Activated T-helper 1 cell treated with anti-CD3 and anti-CD28 coated beads, Interleukin-2, amount 50 U/mL, for 16 hours (primary cell): ENCODE measurements at places on chromosomes 1 and 21.

DNA sequence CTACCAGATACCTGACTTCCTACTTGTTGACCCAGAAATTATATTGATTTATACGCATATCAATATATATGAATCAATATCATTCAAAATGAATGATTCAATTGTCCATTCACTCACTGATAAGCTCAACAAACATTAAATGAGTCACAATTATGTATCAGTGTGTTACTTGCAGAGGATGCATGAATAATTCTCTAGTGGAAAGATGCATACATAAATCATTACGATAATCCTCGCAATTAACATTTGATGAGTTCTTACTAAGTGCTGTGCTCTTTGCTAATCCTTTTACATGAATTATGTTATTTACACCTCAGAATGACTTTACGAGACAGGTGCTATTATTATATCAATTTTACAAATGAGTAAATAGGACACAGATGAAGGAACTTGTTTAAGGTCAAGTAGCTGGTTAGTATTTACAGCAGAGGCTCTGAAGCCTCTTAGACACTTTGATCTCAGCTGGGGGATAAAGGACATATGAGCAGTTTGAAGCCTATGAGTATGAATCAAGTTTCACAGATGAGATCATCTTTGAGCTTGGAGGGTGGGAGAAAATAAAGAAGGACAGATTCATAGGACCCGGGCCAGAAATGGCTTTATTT lies 112.8 kb upstream of the ADAMTS5 start:
- no peak for DNase-seq

- no peak for DNase-seq
These were observed 12.4 kb downstream of the PSEN2 start for GRCh38 chr1:226882631-226883409.

DNA sequence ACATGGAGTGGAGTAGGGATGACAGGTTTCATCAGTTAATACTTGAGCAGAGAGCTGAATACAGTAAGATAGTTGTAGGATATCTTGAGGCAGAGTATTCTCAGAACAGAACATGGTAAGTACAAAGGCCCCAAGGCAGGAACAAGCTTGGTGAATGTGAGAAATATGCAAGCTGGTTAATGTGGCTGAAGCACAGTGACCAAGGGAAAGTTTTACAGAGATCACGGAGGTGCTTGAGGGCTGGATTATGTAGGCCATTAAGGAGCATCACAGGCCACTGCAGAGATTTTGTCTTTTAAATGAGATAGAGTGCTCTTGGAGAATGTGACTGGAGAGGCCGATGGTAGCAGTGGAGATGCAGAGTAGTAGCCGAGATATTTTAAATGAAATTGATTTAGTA lies 54.0 kb upstream of the BOLA1 start:
- DNase-seq: no peak

GRCh38 chr1:182635871-182636270 lies 31.7 kb upstream of the RGS16 start:
- DNase-seq: no peak

DNA sequence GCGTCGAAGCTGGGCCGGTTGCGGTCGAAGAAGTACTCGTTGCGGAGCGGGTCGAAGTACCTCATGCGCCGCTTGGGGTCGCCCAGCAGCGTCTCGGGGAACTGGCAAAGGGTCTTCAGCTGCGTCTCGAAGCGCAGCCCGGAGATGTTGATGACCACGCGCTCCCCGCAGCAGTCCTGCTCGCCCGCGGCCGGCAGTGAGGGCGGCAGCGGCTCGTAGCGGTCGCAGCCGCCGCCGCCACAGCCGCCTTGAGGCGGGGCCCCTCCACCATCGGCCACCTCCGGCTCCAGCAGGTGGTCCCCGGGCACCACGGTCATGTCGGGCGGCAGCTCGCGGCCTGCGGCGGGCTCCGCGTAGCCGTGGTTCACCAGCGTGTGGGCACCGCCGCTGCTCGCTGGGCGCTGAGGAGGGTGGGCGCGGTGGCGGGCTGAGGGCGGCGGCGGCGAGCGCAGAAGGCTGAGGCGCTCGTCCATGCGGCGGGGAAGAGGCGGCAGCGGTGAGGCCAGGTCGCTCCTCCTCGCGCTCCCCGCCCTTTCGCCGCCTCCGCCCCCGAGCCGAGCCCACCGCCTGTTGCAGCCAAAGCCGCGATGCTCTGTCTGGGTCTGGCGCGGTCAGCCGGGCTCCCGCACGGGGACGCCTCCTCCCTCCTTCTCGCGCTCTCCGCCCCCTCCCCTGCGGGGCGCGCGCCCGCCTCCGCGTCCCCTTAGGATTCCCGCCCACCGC lies at the start of gene KCNA3:
TSS of gene KCNA3 (minus strand) at position 604 of the 723 bp plus-strand sequence. CDS start at position 473, 131 bp downstream.
- peak; percentile 62 for DNase-seq

- no peak for DNase-seq
These were observed 56.5 kb downstream of the IRF2BP2 start for GRCh38 chr1:234553240-234554188.

GRCh38 chr1:167575649-167576048 lies 22.1 kb upstream of the CREG1 start:
- DNase-seq: no peak

DNA sequence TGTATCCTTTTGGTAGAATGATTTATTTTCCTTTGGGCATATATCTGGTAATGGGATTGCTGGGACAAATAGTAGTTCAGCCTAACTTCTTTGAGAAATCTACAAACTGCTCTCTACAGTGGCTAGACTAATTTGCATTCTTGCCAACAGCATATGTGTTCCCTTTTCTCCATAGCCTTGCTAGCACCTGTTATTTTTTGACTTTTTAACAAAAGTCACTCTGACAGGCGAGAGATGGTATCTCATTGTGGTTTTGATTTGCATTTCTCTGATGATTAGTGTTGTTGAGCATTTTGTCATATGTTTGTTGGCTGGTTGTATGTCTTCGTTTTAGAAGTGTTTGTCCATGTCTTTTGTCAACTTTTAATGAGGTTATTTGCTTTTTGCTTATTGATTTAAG lies 99.8 kb downstream of the UCK2 start:
- no peak for DNase-seq

- DNase-seq: no peak
These were observed 187.1 kb upstream of the COA6 start for GRCh38 chr1:234186037-234186688.

GRCh38 chr1:16009030-16009460 lies 5.0 kb downstream of the SRARP start:
- peak; percentile 53 for DNase-seq

- DNase-seq: no peak
These were observed 79.0 kb upstream of the B3GALT5 start for GRCh38 chr21:39533545-39534380.

DNA sequence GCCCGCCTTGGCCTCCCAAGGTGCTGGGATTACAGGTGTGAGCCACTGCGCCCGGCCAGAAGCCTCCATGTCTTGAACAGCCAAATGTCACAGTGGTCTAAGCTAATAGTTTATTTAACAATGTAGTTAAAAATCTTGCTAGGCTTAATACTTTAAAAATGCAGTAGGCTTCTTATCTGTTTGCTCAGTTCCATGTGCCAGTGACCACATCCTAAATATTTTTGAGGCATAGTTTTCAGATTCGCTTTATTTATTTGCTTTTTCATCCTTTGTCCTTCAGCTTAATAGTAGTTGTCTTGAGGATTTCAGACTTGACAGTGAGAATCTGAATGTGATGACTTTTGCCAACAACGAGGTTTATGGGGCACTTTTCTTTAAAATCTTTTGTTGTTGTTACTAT lies 59.9 kb upstream of the PRRX1 start:
- DNase-seq: no peak

- no peak for DNase-seq
These were observed 70.0 kb downstream of the PRKAA2 start for GRCh38 chr1:56715156-56715555.

- no peak for DNase-seq
These were observed 8.7 kb downstream of the BATF3 start for GRCh38 chr1:212690816-212691403.

DNA sequence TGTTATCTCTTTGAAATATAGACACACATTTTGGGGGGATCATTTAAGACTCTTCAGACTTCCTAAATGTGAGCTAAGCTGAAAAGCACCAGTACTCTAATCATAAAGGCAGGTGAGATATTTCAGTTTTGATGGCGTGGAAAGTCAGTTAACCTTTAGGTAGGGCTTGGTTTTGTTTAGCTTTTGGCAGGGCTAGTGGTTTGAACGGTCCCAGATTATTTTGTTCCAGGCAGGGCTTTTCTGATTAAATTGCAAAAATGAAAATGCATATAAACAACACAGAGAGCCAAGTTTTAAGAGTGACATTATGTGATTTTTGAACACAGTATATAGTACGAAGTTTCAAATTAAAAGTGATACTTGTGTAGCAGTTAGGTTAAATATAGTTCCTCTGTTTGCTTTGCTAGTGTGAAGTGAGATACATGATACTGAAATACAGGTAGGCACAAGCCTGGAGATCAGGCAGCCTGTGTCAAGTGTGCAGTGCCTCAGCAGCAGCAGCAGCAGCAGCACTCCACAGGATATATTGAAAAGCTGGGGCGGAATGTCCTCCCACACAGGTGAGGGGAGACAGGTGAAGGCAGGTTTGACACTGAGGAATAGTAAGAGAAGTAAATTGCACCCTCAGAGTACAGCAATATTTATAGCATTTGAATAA lies 47.4 kb downstream of the CAMTA1 start:
- no peak for DNase-seq

DNA sequence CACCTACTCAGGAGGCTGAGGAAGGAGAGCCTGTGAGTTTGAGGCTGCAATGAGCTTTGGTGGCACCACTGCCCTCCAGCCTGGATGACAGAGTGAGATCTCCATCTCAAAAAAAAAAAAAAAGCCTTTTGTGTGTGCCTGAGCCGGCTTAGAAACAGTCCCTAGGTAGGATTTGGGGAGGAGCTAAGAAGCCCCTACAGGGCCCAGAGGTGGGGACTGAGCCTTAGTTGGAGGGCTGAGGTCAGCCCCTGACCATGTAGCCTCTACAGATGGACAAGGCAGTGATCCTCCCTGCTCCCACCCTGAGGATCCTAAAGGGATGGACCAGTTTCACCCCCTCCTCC lies 2.5 kb downstream of the ADAMTSL4 start:
- no peak for DNase-seq

GRCh38 chr1:239922778-239923522 lies 168.7 kb upstream of the FMN2 start:
- no peak for DNase-seq

DNA sequence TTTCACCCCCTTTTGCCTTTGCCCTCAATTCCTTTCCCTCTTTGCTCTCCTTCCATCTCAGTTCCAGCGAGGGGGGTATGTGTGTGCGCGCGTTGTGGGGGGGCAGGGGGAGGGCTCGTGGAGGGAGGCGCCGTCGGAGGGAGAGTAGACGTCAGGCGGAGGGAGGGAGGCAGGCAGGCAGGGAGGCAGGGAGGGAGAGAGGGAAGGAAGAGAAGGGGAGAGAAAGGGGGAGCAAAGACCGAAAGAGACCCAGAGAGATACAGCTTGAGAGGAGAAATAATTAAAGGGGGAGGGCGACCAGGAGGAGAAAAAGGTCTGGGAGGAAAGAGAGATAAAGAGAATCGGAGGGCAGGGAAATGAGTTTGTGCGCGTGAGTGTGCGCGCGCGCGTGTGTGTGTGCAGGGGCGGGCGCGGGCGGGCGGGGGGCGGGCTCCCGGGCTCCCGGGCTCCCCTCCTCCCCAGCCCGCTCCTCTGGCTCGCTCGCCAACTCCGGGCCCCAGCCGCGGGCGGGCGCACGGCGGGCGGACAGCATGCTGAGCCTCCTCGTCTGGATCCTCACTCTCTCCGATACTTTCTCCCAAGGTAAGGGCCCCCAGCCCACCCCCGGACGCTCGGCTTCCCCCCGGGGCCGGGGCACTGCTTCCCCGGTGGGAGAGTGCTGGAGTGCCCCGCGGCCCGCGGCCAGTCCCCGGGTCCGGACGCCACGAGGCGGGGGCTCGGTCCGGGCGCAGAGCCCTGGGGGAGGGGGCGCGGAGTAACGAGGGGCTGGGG lies at the start of gene KIRREL1:
TSS of gene KIRREL1 (plus strand) at position 499 of the 771 bp plus-strand sequence. CDS start at position 531, 32 bp downstream.
- DNase-seq: no peak

DNA sequence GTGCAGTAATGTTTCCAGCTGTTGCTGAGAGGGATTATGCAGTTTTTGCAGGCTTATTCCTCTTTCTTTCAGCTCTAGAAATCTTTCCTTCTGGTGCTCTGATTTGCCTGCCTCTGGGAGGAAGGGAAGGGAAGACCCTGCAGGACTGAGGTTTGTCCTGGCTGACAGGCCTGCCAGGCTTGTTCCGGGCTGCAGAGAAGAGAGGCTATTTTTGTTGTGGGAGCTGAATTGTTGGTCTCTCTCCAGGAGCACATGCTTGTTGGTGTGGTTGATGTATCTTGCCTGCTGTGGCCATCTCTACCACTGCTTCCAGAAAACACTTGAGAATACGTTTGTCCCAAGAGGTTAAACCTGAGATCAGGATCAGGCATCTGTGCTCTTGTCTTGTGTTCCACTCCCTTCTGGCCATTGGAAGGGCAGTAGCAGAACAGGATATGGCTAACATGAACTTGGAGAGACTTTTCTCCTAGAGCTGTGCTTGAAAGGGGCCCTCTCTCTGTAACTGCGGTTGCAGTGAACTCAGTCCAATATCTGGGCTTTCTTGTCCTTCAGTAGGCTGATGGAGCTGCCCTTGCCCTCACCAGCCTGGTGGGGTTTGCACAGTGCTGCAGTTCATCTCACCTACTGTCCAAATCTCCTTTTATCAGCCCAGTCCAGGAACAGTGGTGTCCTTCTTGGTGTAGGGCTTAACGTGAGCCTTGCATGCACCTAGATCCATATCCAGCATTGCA lies 21.5 kb upstream of the SLC25A34 start:
- no peak for DNase-seq

DNA sequence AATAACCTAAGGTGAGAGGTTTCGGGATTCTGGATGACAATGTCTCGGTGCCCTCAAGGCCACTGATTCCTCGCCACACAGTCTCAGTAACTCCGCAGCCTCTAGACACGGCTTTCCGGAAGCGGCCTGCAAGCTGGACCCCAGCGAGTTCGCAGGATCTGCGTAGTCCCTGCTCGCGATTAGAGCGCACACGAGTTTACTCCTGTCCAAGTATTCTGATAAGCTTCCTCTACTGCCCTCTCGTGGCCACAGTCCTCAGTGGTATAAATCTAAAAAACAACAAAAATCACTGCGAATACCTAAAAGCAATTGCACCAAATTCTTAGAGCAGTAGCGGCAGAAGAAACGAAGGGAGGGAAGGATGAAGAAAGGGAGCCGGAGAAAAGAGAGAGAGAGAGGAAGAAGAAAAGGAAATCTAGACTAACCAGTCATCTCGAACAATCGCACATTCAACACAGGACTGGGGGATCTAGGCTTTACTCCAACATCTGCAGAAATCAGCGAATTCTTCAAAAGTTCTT lies 1.1 kb upstream of the PLXNA2 start:
- peak; percentile 56 for DNase-seq
